Psoas muscle (tissue), 8 donors: ENCODE measurements at places on chromosomes 16 and 17.

DNA sequence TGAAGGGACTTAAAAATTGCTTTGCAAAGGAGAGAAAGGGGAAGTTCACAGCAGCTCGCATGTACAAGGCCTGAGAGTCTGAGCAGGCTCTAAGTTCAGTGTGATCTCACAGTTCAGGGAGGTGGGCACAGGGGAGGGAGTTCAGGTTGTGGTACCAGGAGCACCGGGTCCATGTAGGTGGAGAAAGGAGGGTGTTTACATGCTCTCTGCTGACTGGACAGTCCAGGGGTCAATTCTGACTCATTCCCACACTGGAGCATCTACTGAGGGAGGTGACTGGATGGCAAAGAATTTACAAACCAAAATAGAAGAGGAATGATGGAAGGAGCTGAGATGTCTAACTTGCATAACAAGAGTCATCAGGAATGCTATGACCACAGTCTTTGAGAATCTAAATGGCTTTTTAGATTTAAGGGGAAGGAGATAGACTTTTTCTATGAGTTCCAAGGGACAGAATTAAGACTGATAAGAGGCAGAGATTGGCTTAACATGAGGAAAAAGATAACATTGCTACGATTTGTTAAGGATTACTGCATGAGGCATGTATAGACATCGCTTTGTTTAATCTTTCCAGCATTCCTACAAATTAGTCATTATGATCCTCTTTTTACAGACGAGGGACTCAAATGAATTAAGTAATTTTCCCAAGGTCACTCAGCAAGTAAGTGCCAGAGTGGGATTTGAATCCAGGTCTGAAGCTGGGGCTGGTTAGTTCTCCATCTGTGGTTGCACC, 29.9 kb downstream of the MIS12 start:
- peaks cover 8% of the 10 kb centered on the region for H3K4me1 ChIP-seq
- H3K27me3 ChIP-seq = no peaks in the 10 kb centered on the region
- no peaks in the 10 kb centered on the region for H3K36me3 ChIP-seq
- H3K27ac ChIP-seq = peak overlapping the region; percentile 50
- no peak overlapping the region for H3K4me3 ChIP-seq
- no peak for DNase-seq

DNA sequence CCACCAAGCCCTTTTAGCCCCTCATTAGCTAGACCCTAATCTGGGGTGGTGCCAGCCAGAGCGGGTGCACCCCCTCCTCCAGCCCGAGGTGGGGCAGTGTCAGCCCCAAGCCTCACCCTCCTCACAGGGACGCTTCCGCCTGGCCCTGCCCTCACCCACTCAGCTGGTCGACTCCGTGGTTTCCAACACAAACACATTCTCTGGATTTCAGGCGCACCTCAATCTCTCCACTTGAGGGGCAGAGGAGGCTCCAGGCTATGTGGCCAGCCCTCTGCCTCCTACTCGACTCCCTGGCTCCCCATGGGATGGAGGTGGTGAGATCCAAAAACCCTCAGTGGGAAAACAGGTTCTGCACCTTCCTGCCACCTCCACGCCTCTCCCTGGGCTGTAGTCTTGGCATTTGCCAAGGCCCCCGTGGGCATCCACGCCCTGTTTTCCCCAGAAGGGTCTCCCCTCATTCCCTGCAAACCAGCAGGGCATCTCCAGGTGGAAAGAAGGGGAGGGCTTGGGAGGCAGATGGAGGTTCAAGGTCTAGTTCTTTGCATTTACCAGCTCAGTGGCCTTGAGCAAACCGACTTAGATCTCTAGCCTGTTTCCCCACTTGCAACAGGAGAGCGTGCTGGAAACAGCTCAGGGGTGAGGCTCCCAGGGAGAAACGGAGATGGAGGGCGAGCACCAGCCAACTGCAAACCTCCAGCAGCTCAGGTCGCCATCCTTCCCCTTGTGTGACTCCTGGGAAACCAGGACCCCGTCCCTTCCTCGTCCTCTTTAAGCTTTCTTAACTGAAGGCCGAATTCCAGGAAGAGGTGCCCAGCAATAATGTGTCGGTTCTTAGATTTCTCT, 1.7 kb downstream of the EMP2 start:
- DNase-seq = peak; percentile 56
- peak overlapping the region; percentile 86 for H3K4me3 ChIP-seq
- H3K27ac ChIP-seq = peak overlapping the region; percentile 86

DNA sequence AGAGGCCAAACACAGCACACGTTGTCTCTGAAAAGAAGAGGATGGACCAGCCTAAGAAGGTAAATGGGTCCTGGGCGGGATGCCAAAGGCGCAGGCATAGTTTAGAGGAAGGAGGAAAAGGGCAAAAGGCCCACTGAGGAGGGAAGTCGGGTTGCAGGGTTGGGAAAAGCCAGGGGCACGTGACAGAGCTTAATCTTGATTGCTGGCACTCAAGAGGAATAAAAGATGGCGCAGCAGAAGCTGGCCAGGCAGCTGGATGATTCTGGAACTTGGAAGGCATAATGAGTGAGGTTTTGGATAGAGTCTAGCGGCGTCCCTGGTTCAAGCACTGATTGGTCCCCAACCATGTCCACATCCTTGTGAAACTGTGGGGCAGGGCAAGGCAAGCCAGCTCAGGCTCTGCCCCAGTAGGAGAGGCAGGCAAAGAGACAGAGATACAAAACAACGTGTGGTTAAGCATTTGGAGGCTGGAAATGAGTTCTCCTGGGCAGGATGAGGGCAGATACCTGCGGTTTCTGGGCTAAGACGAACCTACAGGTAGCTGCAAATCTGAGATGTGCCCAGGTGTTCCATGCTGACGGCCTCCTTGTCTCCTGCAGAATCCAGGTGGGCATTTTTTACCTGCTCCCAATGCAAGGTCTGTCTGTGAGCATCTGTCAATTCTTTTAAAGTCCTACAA, 52.7 kb upstream of the CIBAR2 start:
- H3K36me3 ChIP-seq = no peaks in the 10 kb centered on the region
- H3K27ac ChIP-seq = peak overlapping the region; percentile 16
- peak; percentile 35 for DNase-seq
- no peaks in the 10 kb centered on the region for H3K27me3 ChIP-seq
- no peak overlapping the region for H3K4me3 ChIP-seq

GRCh38 chr17:58565389-58566311, 51.2 kb upstream of the MTMR4 start:
- no peaks in the 10 kb centered on the region for H3K27me3 ChIP-seq
- no peak overlapping the region for H3K27ac ChIP-seq
- no peaks in the 10 kb centered on the region for H3K36me3 ChIP-seq
- DNase-seq = no peak

- no peaks in the 10 kb centered on the region for H3K27me3 ChIP-seq
- no peaks in the 10 kb centered on the region for H3K36me3 ChIP-seq
- no peaks in the 10 kb centered on the region for H3K4me1 ChIP-seq
- DNase-seq = no peak
- H3K4me3 ChIP-seq = no peak overlapping the region
Measured at GRCh38 chr16:27305839-27306442, 7.8 kb upstream of the IL4R start.

DNA sequence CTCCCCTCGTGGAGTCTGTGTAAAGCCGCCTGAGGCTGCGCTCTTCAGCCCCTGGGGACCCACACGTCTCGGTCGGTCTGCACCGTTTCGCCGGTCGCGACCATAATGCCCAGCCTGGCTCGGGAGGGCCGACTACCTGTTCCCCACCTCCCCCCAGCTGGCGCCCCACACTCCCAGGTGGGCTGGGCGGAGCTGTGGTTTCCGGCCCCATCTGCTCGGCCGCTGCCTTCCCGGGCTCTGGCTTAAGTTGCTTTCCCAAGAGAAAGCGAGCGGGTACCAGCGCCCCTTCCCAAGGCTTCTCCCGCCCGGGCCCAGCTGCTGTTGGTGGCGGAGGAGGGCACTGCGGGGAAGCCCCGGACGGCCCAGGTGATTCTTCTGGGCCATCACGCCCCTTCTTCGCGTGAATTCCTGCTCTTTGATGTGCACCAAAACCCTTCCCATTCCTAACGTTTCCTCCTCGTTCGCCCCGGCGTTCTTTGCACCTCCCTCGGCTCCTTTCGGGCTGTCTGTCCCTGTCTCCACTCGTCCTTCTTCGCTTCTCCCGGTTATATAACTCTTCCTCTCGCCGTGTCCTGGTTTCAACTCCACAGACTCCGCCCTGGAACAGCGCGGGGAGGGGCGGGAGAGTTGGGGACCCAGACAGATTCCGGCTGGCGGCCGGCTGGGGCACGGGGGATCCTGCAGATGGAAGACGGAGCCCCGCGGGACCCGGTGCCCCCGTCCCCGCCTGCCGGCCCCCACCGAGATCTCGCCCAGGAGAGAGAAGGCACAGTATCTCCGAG, 2.0 kb downstream of the KDM6B start:
- H3K27me3 ChIP-seq = no peaks in the 10 kb centered on the region
- peak overlapping the region; percentile 96 for H3K27ac ChIP-seq
- H3K4me1 ChIP-seq = peaks cover 35% of the 10 kb centered on the region
- peak; percentile 82 for DNase-seq
- H3K4me3 ChIP-seq = peak overlapping the region; percentile 85

DNA sequence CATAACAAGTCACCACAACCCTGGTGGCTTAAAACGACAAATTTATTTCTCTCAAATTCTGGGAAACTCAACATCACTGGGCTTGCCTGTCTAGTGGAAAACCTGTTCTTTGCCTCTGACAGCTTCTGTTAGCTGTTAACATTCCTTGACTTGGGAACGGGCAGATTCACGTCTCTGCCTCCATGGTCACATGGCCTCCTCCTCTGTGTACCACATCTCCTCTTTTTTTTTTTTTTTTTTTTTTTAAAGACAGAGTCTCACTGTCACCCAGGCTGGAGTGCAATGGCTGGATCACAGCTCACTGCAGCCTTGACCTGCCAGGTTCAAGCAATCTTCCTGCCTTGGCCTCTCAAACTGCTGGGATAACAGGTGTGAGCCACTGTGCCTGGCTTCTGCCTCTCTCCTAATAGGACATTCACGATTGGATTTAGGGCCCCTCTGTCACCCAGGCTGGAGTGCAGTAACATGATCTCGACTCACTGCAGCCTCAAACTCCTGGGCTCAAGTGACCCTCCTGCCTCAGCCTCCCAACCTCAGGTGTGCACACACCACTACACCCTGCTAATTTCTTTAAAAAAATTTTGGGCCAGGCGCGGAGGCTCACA, 11.7 kb upstream of the LLGL1 start:
- no peaks in the 10 kb centered on the region for H3K27me3 ChIP-seq
- no peak overlapping the region for H3K4me3 ChIP-seq
- H3K36me3 ChIP-seq = peaks cover 26% of the 10 kb centered on the region
- H3K4me1 ChIP-seq = peaks cover 4% of the 10 kb centered on the region
- no peak overlapping the region for H3K27ac ChIP-seq
- DNase-seq = no peak

DNA sequence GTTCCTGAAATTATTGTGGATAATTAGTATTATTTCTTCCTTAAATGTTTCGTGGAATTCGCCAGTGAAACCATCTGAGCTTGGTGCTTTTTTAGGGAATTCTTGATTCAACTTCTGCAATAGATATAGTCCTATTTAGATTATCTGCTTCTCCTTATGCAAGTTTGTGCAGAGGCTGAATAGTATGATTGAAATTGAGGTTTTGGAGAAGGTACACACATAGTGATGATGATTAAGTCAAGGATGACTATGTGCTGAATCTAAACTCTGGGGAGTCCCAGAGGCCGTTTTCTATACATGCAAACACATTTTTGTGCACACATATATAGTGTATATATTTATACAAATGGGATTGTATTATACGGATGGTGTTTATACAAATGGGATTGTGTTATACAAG, 5.2 kb upstream of the MYH4 start:
- no peaks in the 10 kb centered on the region for H3K36me3 ChIP-seq
- H3K4me1 ChIP-seq = no peaks in the 10 kb centered on the region
- H3K4me3 ChIP-seq = no peak overlapping the region
- H3K27ac ChIP-seq = no peak overlapping the region
- H3K27me3 ChIP-seq = no peaks in the 10 kb centered on the region

DNA sequence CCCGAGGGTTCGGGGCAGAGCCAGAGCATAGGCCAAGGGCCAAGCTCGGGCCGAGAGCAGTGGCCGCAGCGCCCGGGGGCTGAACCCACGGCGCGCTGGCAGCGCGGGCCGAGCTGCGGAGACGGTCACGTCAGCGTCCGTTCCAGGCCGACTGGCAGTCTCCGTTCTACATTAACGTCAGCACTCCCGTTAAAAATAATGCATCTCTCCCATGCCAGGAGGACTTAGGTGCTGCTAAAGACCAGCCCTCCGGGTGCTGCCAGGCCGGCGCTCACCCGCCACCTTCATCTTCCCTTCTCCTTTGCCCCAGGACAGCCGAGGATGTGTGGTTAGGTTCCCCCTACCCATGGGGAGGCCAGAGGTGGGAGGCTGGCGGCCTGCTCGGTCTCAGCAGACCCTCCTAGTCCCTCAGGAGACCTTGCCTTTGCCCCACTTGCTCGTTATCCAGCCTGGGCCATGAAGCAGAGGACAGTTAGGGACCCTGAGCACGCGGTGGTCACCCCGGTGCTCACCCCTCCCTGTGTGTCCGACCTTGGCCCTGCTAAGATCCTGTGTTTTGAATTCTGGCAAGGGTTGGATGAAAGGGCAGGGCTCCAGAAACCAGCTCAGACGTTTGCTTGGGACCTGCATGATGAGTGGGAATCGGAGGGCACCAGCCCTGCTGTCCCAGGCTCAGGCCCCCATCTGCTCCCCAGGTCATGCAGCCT, 572 bp downstream of the MPG start:
- H3K4me1 ChIP-seq = peaks cover 28% of the 10 kb centered on the region
- H3K36me3 ChIP-seq = no peaks in the 10 kb centered on the region
- peak overlapping the region; percentile 94 for H3K27ac ChIP-seq
- peak; percentile 80 for DNase-seq
- peak overlapping the region; percentile 91 for H3K4me3 ChIP-seq
- no peaks in the 10 kb centered on the region for H3K27me3 ChIP-seq

- H3K4me3 ChIP-seq = no peak overlapping the region
- peaks cover 21% of the 10 kb centered on the region for H3K4me1 ChIP-seq
- peaks cover 48% of the 10 kb centered on the region for H3K36me3 ChIP-seq
- H3K27ac ChIP-seq = no peak overlapping the region
- H3K27me3 ChIP-seq = no peaks in the 10 kb centered on the region
Measured at GRCh38 chr17:1871756-1872155, 42.0 kb downstream of the RPA1 start.

DNA sequence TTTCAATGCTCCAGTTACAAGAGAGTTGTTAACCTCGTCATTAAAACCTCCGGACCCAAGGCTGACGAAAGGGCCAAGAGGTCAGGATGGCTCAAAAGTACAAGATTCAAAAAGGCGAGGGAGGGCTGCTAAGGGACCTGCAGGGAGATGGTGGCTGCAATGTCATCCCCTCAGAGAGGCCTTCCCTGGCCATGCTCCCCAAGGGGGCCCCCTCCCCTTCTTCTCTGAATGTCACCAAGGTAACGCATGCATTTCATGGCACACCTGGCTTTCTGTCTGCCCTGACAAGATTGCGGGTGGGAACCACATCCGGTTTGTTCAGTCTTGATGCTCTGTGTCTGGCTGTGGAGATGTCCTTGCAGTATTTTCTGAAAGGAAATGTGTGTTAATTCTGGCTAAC, 89.9 kb downstream of the C16orf78 start:
- H3K27me3 ChIP-seq = no peaks in the 10 kb centered on the region
- H3K4me1 ChIP-seq = no peaks in the 10 kb centered on the region
- no peak for DNase-seq
- H3K36me3 ChIP-seq = no peaks in the 10 kb centered on the region
- no peak overlapping the region for H3K27ac ChIP-seq

- DNase-seq = no peak
- no peaks in the 10 kb centered on the region for H3K27me3 ChIP-seq
- no peaks in the 10 kb centered on the region for H3K36me3 ChIP-seq
- H3K27ac ChIP-seq = peak overlapping the region; percentile 63
- no peak overlapping the region for H3K4me3 ChIP-seq
Measured at GRCh38 chr17:19249681-19250080, 12.5 kb downstream of the EPN2 start.
